Fibroblast of skin of right biceps (primary cell): ENCODE measurements at places on chromosomes 1 and 21.

- peak; percentile 92 for DNase-seq
Measured at GRCh38 chr1:56081173-56081572, 498.2 kb downstream of the PLPP3 start.

DNA sequence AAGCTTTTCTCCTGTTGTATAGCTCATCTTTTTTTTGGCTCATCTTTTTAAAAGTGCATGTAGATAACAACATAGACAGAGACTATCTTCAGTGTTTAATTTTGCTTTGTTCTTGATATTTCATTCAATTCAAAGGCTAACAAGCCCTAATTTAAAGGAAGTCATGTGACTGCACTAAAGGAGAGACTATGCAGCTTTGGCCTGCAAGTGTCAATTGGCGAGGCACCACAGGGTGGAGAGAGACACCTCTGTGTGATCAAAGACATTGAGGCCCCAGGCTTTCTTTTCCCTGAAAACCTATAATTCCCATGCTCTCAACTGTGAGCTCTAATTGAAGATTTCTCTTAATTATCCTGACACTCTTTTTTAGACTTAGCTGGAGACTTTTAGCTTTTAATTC lies 53.6 kb downstream of the CHODL start:
- no peak for DNase-seq

DNA sequence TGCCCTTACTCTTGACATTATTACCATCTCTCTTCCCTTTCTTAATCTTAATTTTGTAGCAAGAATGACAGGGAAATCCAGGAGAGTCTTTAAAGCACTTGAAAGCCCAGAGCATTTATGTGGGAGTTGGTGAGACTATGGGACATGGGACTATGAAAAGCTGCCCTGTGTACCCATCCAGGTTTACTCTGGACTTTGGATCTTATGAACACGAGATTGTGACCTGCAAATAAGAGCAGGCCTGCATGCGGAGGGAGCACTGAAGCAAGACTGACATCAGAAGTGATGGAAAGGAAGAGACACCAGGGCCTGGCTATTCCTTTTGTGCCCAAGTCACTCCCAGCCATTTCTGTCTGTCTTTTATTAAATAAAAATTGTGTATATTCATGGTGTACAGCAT lies 209.6 kb downstream of the NUF2 start:
- no peak for DNase-seq

GRCh38 chr1:112558634-112559033 lies 49.9 kb downstream of the WNT2B start:
- no peak for DNase-seq

DNA sequence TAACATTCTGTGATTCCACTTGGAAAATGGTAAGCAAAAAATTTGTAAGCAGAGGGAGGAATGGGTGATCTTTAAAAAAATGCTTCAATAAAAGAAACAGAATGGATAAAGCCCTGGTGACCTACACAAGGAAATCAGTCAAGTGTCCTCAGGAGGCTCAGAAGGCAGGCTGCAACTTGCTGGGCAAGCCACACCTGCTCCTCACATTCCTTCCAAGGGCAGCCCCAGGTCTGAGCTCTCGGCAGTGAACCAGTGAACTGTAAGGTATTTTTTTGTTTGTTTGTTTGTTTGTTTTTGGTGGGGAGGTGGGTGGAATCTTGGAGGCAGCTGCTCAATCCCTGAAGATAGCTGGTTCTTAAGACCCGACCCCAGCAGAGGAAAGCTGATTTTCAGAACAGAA lies 4.4 kb downstream of the TACSTD2 start:
- DNase-seq = no peak

DNA sequence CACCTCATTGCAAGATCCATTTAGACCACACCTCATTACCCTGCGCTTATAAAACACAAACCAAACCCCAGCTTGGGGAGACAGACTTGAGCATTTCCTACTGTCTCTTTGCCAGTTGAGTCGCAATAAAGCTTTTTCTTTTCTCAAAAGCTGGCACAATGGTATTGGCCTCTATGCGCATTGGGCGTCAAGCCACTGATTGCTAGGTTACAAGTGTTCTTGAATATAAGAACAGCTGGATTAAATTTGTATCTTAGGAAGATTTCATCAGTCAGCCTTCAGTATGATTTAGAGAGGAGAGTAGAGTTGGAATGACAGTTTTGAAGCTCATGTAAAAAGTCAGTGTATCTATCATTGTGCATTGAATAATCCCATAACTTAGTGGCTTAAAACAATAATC lies 84.9 kb upstream of the RAB4A start:
- DNase-seq = no peak

GRCh38 chr1:202217516-202217915 lies 23.9 kb downstream of the LGR6 start:
- DNase-seq = no peak

DNA sequence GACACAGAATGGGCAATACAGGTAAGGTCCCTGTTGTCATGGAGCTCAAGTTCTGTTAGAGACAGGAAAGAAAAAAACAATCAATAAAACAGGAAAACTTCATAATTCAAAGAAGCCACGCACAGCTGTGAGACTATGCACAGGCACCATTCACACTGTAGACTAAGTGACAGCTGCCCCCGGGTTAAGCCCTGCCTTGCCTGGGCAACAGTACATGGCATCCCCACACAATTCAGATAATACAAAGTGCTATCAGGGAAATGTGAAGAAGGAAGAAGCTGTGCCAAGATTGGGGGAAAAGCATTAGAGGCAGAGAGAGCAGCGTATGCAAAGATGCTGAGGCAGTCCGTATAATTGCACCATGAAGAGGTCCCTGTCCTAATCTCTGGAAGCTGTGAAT lies 9.0 kb upstream of the KCNE2 start:
- DNase-seq = no peak

- no peak for DNase-seq
Measured at GRCh38 chr1:204731509-204731908, 46.0 kb upstream of the LRRN2 start.

DNA sequence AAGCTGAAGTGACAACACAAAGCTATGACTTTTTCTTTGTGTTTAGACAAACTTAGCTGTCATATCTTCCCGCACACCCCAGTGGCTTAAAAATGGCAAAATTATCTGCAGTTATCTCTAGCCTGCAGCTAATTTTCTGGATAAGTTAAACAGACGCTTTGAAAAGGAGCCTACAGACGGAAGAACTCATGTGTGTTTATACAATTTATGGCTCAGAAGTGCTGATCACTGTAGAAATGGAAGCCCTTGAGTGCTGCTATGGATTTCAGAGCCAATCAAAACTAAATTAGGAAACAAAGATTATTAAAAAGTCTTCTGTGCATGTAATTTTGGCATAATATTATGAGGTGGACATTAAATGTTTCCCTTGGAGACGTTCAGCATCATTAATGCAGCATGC lies 11.6 kb downstream of the NTNG1 start:
- no peak for DNase-seq

DNA sequence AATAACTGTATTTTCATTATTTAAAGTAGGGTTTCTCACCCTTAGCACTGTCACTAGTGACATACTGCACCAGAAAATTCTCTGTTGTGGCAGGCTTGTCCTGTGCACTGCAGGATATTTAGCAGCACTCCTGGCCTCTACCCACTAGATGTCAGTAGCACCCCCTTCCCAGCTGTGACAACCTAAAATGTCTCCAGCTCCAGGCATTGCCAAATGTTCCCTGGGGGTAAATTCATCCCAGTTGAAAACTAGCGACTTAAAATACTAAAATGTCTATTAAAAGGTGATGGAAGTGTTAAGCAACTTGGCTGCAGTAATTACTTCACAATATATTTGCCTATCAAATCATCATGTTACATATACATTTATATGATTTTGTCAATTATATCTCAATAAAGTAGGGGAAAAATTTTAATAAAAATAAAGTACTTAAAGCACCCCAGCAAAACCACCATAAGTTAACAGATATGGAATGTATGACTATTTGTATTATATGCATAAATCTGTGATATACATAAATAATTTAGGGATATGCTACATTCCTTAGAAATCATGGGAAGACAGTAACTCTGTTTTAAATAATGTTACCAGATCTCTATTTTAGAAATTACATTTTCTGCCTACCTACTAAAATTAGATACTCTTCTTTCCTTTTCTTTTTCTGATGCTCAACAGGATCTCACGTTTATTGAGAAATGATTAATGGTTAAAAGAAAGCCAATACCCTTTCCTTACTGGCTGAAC lies 74.6 kb downstream of the ARID4B start:
- peak; percentile 68 for DNase-seq

DNA sequence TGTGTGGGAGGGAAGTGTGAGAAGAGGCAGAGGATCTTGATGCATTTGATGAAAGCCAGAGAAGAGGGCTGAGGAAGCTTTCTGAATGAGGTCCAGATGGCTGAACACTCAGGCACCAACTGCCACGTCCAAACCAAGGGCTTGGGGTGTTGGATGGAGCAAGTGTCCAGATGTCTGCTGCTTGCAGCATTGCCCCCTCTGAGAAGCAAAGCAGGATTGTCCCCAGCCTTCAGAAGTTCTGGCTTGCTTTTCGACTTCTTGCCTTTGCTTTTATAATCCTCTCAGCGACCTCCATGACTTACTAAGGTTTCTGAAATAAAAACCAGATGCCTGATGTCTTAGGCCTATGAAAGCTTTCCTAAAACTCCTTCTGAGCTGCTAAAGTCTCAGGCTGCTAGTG lies 182.5 kb downstream of the HUNK start:
- no peak for DNase-seq

DNA sequence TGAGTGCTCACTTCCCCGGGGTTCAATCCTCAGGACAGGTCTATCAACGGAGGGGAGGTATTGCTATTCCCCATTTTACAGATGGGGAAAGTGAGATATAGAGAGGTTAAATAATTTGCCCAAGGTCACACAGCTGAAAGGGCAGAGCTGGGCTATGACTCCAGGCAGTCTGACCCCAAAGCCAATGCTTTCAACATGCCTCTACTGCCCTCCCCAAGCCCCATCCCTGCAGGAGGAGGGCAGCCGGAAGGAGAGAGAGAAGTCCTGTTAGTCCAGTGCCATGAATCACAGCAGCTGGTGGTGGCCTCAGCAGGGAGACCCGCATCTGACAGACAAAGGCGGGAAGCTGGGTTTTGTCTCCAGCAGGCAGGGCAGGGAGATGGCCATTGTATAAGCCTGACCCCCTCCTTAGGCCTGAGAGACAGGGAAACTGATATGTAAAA lies 20.0 kb upstream of the CLIC4 start:
- DNase-seq = no peak

GRCh38 chr1:167057241-167057688 lies 32.9 kb downstream of the GPA33 start:
- peak; percentile 11 for DNase-seq

DNA sequence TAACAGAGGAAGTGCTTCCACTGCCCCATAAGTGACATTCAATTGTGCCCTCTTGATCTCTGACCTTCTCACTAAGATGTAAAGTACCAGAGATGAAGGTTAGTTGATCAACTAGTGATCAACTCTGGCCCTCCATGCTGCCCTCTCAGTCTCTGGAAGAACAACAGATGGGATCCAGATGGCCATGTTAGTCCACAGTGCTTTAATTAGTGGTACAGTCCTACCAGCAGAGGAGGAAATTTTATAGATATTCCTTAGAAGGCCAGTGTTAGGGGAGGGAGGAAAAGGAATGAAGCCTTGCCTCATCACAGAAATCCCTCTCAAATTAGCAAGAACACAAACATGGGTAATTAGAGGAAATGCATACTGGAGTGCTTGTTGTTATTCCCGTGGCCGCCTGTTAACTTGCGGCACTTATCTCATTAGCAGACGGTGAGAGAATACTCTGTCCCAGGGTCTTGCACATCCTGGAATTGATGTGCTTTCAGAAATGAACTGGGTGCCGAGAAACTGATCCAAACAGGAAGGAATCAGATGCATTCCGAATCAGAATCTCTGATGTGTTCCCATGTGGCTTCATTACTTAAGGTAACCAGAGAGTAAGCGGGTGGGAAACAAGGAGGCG lies 91.1 kb upstream of the RGS4 start:
- DNase-seq = peak; percentile 33

DNA sequence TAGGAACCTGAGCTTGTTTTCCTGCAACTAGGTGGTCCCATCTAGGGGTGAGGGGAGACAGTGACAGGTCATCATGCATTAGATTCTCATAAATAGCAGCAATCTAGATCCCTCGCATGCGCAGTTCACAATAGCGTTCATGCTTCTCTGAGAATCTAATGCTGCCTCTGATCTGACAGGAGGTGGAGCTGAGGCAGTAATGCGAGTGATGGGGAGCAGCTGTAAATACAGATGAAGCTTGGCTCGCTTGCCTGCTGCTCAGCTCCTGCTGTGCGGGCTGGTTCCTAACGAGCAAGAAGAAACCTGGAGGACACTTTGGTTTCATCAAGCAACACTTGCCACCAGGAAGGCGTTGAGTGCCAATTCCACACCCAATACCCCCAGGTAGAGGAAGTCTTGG lies 95.1 kb upstream of the OLIG2 start:
- no peak for DNase-seq

DNA sequence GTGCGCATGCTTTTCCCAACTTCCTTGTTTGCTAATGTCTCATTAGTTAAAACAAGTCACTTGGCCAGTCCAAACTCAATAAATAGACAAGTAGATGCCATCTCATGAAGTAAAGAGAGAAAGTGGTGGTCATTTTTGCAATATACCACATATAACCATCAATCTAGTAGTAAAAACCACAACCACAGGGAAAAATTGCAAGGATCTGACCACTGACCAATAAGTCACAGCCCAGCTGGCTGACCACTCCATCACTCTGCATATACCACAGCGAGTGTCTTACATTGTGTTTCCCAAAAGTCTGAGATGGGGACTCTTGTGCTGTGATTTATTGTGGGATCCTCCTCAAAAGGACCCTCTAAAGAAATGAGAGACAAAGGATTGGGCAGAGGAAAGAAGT lies 76.0 kb downstream of the FH start:
- DNase-seq = no peak

DNA sequence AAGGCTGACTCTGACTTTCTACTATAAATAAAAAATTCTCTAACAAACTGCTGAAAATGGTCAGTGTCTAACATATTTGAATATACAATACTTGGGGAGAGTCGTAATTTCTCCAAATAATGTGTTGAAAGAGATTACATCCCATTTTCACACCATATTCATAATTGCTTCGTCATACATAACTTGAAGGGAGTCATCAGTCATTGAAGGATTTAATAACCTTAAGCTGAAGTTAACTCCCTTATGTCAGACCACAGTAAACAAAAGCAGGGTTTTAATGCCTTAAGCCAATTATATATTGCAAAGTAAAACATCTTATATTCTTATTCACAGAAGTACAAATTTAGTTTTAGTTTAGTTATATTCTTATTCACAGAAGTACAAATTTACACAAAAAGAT lies 129.9 kb downstream of the RERE start:
- no peak for DNase-seq

GRCh38 chr21:34280389-34280795 lies 83.4 kb upstream of the KCNE2 start:
- peak; percentile 61 for DNase-seq

GRCh38 chr1:24179251-24179840 lies 7.7 kb downstream of the IFNLR1 start:
- no peak for DNase-seq

GRCh38 chr1:206909161-206909882 lies 12.1 kb downstream of the IL24 start:
- no peak for DNase-seq

GRCh38 chr1:54567961-54568360 lies 19.9 kb downstream of the ACOT11 start:
- no peak for DNase-seq

GRCh38 chr1:116268211-116268610 lies 104.8 kb upstream of the ATP1A1 start:
- DNase-seq = no peak
